ENCODE measurements at places on chromosomes 1 and 21. TPM values are rescaled to one million over a fixed set of nuclear protein-coding genes. Genes with fewer than 3 reads are reported as not detected.

CYP4A11 gene
- total RNA-seq: not detected

IRF6 gene
- total RNA-seq: 0.59 TPM

RYR2 gene
- under 0.01 TPM for total RNA-seq

SLC37A1 gene
- total RNA-seq: 0.59 TPM

MANEAL gene
- total RNA-seq: 0.30 TPM

GSTM5 gene
- total RNA-seq: 1.8 TPM

SLC45A1 gene
- total RNA-seq: 2.9 TPM

MIXL1 gene
- total RNA-seq: not detected

LYSMD1 gene
- 4.8 TPM for total RNA-seq

WLS gene
- total RNA-seq: 95.2 TPM

TCEA3 gene
- 9.8 TPM for total RNA-seq

POGK gene
- 29.0 TPM for total RNA-seq

NTRK1 gene
- not detected for total RNA-seq

TMEM81 gene
- 1.4 TPM for total RNA-seq
